ENCODE measurements at places on chromosomes 16 and 17. TPM values are rescaled to one million over a fixed set of nuclear protein-coding genes. Genes with fewer than 3 reads are reported as not detected.

Gene TP53TG3
- total RNA-seq, result not detected

GRCh38 chr17:34974794-34975785 lies 5.2 kb upstream of the LIG3 start:
- H3K36me3 ChIP-seq, result no peaks in the 10 kb centered on the region
- H3K27ac ChIP-seq, result no peak overlapping the region
- no peaks in the 10 kb centered on the region for H3K27me3 ChIP-seq

Gene RNF157
- total RNA-seq, result 6.6 TPM

Gene NPB
- total RNA-seq, result 0.33 TPM

- no peaks in the 10 kb centered on the region for H3K4me1 ChIP-seq
- no peak for DNase-seq
- H3K36me3 ChIP-seq, result no peaks in the 10 kb centered on the region
- H3K4me3 ChIP-seq, result no peak overlapping the region
Observed at GRCh38 chr17:60159479-60159866, 9.7 kb downstream of the CA4 start.

DNA sequence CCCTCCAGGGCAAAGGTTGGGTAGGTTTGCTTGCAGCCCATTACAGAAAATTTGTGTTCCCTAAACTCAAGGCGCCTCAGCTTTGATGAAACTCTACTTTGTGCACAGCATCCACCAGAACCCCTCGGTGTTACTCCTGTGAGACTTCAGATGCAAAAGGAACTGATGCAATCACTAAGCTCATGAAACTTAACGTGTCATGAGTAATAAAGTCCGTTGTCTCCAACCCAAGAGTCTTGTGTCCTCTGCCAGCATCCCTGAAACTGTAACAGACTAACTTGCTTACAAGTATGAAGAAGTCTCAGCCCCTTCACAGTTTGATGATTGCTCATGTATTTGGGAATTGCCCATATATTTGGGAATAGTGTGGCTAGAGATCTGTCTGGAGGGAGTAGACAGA lies 74.8 kb upstream of the MARCHF10 start:
- H3K27ac ChIP-seq, result no peak overlapping the region
- no peaks in the 10 kb centered on the region for H3K4me1 ChIP-seq
- H3K4me3 ChIP-seq, result no peak overlapping the region
- DNase-seq, result no peak
- H3K36me3 ChIP-seq, result no peaks in the 10 kb centered on the region
- no peaks in the 10 kb centered on the region for H3K27me3 ChIP-seq

- H3K4me3 ChIP-seq, result no peak overlapping the region
- no peak for DNase-seq
- no peaks in the 10 kb centered on the region for H3K36me3 ChIP-seq
- no peaks in the 10 kb centered on the region for H3K27me3 ChIP-seq
Observed at GRCh38 chr16:75552951-75553350, 3.1 kb downstream of the TMEM231 start.

Gene LSM12
- 42.3 TPM for total RNA-seq

- no peaks in the 10 kb centered on the region for H3K27me3 ChIP-seq
- H3K4me1 ChIP-seq, result no peaks in the 10 kb centered on the region
- H3K27ac ChIP-seq, result no peak overlapping the region
- no peak overlapping the region for H3K4me3 ChIP-seq
Observed at GRCh38 chr17:11803231-11803969, 193.9 kb downstream of the ZNF18 start.

DNA sequence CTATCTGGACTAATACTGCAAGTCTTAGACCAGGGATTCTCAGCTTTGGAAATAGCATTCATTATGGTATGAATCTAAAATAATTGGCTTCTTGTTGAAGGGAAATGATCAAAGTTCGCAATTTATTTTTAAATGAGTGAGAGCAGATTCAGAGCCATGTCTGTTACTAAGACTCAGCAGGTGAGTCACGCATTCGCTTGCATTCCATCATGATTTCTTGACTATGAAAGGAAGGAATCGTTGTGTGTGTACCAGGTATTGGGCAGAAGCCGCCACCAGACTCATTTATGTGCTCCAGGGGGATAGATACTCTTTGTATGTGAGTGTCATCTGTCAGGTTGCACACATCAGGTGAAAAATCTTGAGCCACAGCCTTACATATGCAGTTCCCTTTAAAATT lies 10.8 kb downstream of the GSG1L2 start:
- H3K36me3 ChIP-seq, result no peaks in the 10 kb centered on the region
- no peak for DNase-seq
- no peak overlapping the region for H3K27ac ChIP-seq

Gene CA7
- not detected for total RNA-seq

GRCh38 chr17:17837966-17838962 lies 1.5 kb upstream of the SREBF1 start:
- H3K36me3 ChIP-seq, result no peaks in the 10 kb centered on the region
- no peaks in the 10 kb centered on the region for H3K27me3 ChIP-seq
- H3K27ac ChIP-seq, result peak overlapping the region; percentile 99

Gene MYCBPAP
- 0.78 TPM for total RNA-seq

DNA sequence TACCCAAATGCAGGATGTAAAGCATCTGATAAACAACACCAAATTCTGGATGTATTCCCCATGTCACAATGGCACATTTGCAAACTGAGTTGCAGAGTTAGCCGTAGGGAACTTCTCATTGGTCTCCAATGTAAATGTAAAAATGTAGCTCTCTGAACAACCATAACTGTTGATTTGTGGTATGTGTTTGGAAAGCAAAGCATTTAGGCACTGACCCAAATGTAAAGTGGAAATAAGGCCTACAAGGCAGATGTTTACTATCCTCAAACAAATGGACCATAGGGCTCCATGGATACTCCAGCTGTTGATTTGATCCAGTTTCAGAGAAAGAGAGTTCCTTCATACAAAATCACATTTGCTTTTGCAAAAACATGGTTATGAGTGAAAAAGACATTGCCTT lies 223.0 kb upstream of the ELAC2 start:
- H3K36me3 ChIP-seq, result no peaks in the 10 kb centered on the region
- no peak overlapping the region for H3K27ac ChIP-seq
- H3K4me1 ChIP-seq, result no peaks in the 10 kb centered on the region
- H3K4me3 ChIP-seq, result no peak overlapping the region
- DNase-seq, result no peak
- no peaks in the 10 kb centered on the region for H3K27me3 ChIP-seq

All from thyroid gland (tissue), 4 donors.